ENCODE measurements at places on chromosomes 5 and 9.

GRCh38 chr9:114894609-114895433 lies 35.6 kb downstream of the TNFSF8 start:
- no peaks in the 10 kb centered on the region for H3K36me3 ChIP-seq
- H3K27ac ChIP-seq: no peak overlapping the region
- DNase-seq: peak; percentile 40
- no peaks in the 10 kb centered on the region for H3K27me3 ChIP-seq

GRCh38 chr5:135072387-135073281 lies 38.6 kb upstream of the PITX1 start:
- no peak for DNase-seq
- H3K4me1 ChIP-seq: no peaks in the 10 kb centered on the region
- H3K36me3 ChIP-seq: no peaks in the 10 kb centered on the region
- no peaks in the 10 kb centered on the region for H3K27me3 ChIP-seq

- no peaks in the 10 kb centered on the region for H3K4me1 ChIP-seq
- DNase-seq: no peak
- no peak overlapping the region for H3K27ac ChIP-seq
- no peak overlapping the region for H3K4me3 ChIP-seq
These were observed 90.6 kb downstream of the FBXO4 start for GRCh38 chr5:42015681-42016080.

DNA sequence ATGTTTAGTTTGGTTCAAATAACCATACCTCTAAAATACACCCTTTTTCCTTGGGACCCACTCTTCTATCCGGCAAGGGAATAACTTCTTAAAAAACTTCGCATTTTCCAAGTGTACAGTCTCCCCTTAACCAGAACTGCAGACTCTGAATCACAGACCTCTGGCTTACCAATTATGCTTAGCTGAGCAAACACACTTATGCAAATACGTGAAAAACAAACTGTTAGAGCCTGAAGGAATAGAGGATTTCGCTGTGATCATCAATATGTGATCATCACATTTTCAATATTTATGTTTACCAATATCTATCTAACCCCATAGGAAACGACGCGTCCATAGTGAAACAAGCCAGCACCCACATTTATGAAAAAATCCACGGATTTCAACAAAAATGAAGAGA lies 1.3 kb downstream of the LPAR1 start:
- no peaks in the 10 kb centered on the region for H3K27me3 ChIP-seq
- H3K36me3 ChIP-seq: no peaks in the 10 kb centered on the region
- H3K4me1 ChIP-seq: no peaks in the 10 kb centered on the region
- H3K4me3 ChIP-seq: peak overlapping the region; percentile 69
- DNase-seq: no peak
- peak overlapping the region; percentile 73 for H3K27ac ChIP-seq

DNA sequence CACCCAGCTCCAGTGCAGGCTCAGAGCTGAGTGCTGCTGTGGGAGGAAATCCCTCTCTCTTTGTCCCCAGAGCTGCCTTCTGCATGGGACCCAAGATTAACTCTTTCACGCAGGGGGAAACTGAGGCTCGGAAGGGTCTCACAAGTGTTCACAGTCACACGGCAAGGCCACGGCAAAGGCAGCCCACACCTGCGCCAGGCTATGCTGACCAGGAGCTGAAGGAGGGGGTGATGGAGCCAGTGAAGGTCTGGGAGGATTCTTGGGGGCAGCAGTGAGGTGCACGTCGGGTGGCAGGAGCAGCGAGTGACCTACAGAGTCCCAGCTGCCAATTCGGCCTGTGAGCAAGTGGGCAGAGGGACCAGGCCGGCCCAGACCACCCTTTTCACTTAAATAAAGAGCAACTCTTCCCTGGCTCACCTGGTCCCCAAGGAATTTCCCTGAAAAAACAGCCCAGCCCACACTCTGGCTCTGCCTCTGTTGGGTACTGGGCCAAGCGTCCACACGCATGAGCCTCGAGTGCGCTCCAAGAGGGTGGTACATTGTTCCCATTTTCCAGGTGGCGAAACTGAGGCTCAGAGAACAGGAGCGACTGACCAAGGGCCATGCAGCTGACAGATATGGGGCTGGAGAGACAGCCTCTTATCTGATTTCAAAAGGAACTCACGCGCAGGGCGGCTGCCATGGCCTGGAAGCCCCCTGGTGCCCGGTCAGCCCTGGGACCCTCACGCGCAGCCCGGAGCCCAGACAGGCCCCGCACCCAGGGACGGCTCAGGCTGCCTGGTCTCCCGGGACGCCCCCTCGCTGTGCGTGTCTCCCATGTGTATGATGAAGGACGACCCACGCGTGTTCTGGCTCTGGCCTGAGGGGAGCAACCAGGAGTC lies 28.2 kb downstream of the SARDH start:
- peaks cover 18% of the 10 kb centered on the region for H3K4me1 ChIP-seq
- H3K36me3 ChIP-seq: no peaks in the 10 kb centered on the region
- no peak overlapping the region for H3K27ac ChIP-seq
- DNase-seq: peak; percentile 54
- no peak overlapping the region for H3K4me3 ChIP-seq

DNA sequence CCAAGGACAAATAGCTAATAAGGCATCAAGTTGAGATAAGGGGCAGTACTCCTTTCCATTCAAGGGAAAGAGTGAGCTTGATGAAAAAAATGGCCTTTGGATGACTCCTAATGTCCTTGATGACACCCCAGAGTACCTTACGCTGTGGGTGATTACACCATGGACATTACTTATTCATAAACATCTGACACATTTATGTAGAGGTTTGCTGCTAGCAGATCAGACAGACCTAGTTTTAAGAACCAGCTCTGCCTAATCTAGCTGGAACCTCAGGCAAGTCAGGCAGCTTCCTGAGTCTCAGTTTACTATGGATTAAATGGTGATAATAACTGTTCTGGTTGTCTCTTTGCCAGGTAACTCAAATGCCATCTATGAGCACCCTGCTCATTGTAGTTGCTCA lies 2.8 kb downstream of the ALDOB start:
- peaks cover 31% of the 10 kb centered on the region for H3K36me3 ChIP-seq
- no peak for DNase-seq
- no peak overlapping the region for H3K27ac ChIP-seq
- no peaks in the 10 kb centered on the region for H3K27me3 ChIP-seq
- no peaks in the 10 kb centered on the region for H3K4me1 ChIP-seq

DNA sequence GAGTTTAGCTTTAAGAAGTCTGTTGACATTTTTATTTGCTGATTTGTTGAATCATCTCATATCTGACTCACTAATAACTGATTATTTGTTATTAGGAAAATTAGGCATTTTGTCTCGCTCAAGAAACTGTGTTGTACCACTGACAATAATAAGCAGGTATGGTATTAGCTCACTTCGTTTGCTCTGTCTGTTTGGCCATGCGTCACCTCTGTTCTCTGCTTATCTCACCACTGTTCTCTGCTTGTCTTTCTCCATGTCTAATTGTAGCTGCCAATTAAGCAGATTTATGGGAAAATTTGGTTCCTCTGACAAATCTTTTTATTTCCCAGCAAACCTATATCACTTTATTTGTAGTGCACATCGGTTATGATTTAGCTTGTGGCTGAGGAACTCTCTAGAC lies 138.9 kb downstream of the WDR41 start:
- H3K36me3 ChIP-seq: no peaks in the 10 kb centered on the region
- H3K27me3 ChIP-seq: no peaks in the 10 kb centered on the region
- no peak overlapping the region for H3K4me3 ChIP-seq

GRCh38 chr5:52789378-52789777 lies 1.7 kb downstream of the ITGA1 start:
- H3K4me1 ChIP-seq: no peaks in the 10 kb centered on the region
- H3K27ac ChIP-seq: peak overlapping the region; percentile 95
- H3K27me3 ChIP-seq: no peaks in the 10 kb centered on the region
- DNase-seq: no peak
- H3K36me3 ChIP-seq: no peaks in the 10 kb centered on the region

GRCh38 chr5:125103459-125103858 lies 357.0 kb upstream of the ZNF608 start:
- no peaks in the 10 kb centered on the region for H3K4me1 ChIP-seq
- no peaks in the 10 kb centered on the region for H3K27me3 ChIP-seq
- no peaks in the 10 kb centered on the region for H3K36me3 ChIP-seq
- peak; percentile 9 for DNase-seq

DNA sequence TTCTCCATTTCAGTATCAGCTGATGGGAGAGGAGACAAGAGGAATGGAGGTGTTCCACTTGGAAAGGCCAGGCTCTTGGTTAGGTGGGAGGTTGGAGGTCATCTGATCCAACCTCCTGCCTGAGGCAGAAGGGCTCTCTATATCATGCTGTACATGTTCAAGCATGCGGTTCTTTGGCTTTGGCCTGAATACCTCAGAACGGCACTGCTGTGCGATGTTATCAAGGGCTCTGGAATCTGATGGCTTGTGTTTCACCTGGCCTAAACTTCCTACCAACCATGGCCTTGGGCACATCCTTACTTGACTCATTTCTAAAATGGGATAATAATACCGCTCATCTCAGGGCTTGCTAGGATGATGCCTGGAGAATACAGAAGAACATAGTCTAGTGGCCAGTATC lies 90.1 kb upstream of the FAM169A start:
- H3K27me3 ChIP-seq: no peaks in the 10 kb centered on the region
- H3K36me3 ChIP-seq: no peaks in the 10 kb centered on the region
- no peak overlapping the region for H3K4me3 ChIP-seq
- DNase-seq: peak; percentile 19
- H3K27ac ChIP-seq: no peak overlapping the region

DNA sequence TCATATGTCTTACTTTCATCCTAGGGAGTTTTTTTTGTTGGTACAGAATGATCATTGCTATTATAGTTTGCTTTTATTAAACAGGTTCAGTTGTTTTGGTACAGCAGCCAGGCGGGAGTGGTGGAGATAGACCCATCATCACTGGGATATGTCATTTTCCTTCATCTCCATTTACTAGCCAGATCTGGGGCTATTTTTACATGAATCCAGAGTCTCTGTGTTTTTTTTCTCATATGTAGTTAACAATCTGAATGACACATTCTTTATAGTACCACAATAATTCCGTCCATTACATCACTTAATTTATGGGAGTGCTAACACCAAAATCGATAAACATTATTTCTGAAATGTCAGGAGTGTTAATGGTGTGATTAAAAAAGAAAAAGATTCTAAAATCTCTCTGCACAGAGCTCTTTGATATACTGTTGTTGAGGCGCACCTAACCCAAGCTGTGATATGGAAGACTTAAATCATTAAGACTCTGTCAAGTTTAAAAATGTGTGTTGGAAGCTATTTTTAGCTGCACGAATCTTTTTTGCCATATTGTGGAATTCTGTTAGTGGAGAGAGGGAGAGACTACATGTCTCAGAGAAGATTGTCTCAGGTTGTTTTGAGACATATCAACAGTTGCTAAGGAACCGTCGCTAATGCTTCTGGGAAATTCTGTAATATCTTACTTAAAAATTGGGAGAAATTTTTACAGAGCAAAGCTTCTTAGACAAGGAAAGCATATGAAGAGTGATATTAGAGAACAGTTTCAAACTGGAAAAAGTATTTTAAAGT lies 59.6 kb downstream of the RPS23 start:
- no peak overlapping the region for H3K4me3 ChIP-seq
- no peak overlapping the region for H3K27ac ChIP-seq
- no peaks in the 10 kb centered on the region for H3K4me1 ChIP-seq

DNA sequence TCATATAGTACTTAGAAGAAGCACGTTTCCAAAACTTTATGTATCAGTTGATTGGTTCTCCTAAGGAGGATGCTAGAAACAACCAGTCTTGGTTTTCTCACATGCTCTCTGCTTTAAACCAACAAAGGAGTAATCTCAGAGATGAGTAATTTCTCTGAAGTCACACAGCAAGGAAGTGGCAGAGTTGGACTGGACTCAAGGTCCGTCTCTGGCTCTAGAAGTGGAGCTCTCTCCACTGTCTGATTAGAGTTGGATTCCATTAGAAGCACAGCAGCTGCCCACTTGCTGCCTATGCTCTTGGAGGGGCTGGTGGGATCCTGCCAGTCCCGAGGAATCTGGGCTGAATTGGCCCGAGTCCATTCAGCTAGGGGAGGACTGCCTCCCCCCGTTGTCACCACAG lies 21.0 kb downstream of the RALGPS1 start:
- DNase-seq: no peak
- H3K4me1 ChIP-seq: no peaks in the 10 kb centered on the region
- no peak overlapping the region for H3K4me3 ChIP-seq
- peaks cover 2% of the 10 kb centered on the region for H3K36me3 ChIP-seq
- no peak overlapping the region for H3K27ac ChIP-seq
- no peaks in the 10 kb centered on the region for H3K27me3 ChIP-seq

GRCh38 chr9:126155756-126156664 lies 170.6 kb upstream of the MVB12B start:
- H3K4me3 ChIP-seq: no peak overlapping the region
- no peak overlapping the region for H3K27ac ChIP-seq
- H3K27me3 ChIP-seq: no peaks in the 10 kb centered on the region
- no peaks in the 10 kb centered on the region for H3K4me1 ChIP-seq

DNA sequence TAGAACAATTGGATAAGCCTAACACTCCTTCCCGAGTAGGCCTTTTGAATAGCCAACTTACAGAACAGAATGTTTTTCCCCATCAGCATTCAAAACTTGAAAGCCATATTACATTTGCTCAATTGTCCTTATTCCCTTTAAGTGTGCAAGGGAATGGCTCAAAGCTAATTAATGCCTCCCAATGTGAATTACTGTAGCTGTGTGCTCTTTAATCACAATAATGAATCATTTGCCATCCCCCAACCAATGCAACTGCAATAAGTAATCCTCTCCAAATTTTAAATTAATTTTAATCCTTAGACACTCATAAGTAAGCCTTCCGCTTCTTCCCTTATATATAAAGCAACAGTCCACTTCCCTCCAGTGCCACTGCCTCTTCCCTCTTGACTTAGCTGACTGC lies 115.9 kb downstream of the DROSHA start:
- H3K27me3 ChIP-seq: no peaks in the 10 kb centered on the region
- no peak for DNase-seq
- no peak overlapping the region for H3K27ac ChIP-seq
- H3K4me1 ChIP-seq: no peaks in the 10 kb centered on the region
- H3K36me3 ChIP-seq: peaks cover 3% of the 10 kb centered on the region

- no peak overlapping the region for H3K27ac ChIP-seq
- no peaks in the 10 kb centered on the region for H3K27me3 ChIP-seq
- no peak overlapping the region for H3K4me3 ChIP-seq
- DNase-seq: no peak
- H3K4me1 ChIP-seq: no peaks in the 10 kb centered on the region
These were observed 83.0 kb upstream of the TNC start for GRCh38 chr9:115200711-115201505.
